ENCODE measurements at places on chromosomes 11 and 22.

GRCh38 chr11:121024989-121025388, 1.1 kb downstream of the TBCEL start:
- DNase-seq: no peak

DNA sequence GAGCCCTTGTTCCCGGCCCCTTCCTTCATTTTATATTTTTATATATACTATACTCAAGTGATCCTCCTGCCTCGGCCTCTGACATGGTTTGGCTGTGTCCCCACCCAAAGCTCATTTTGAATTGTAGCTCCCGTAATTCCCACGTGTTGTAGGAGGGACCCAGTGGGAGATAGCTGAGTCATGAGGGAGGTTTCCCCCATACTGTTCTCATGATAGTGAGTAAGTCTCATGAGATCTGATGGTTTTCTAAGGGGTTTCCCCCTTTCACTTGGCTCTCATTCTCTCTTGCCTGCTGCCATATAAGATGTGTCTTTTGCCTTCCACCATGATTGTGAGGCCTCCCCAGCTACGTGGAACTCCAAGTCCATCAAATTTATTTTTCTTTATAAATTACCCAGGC, 7.2 kb upstream of the ZNF280A start:
- DNase-seq: no peak

DNA sequence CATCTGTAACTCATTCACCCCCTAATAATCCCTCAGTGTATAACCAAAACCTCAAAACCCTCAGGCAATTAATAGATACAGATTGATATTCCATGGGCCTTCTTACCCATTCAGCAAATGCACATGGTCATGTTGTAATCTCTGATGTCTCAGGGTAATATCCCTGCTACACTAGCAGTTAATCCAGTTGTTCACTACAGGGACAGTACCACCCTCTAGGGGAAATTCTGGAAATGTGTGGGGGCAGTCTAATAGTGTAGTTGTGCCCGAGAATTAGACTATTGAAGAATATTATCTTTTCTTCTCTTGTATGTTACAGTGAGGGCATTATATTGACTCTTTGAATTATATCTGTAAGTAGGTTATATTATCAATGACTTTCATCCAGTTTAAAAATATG, 175.4 kb downstream of the CWF19L2 start:
- DNase-seq: no peak

DNA sequence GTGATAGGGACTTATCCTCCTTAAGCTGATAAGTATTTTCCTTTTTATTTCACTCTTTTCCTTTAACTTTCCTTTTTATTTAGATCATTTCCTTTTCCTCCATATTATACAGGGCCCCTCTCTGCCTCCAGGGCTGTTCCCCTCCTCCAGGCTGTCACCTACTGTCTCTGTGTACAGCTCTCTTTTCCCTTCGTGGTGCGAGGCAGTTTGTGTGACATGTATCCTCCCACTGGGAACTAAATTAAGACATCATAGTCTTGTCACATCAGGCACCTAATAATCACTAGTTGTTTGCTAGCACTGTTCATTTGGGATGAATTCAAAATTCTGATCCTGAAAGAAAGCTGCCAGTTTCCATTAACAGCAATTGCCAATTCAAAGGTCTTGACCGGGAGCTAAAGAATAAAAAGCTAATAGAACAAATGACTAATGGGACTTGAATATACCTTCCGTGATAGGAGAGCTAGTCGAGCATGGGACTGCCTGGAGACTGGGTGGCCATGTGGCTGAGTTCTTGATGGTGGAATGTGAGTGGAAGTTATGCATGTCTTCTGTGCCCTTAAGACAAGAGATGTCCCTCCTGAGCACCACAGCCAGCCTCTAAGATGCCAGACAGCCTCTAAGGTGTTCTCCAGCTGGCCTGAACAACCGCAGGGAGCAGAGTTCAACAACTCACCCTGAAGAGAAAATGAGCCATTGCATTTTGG, 77.7 kb upstream of the LRRC55 start:
- DNase-seq: no peak

- no peak for DNase-seq
Measured at GRCh38 chr11:15870911-15871310, 485.4 kb downstream of the SOX6 start.

GRCh38 chr11:66467756-66468155, 1.1 kb downstream of the PELI3 start:
- DNase-seq: no peak

DNA sequence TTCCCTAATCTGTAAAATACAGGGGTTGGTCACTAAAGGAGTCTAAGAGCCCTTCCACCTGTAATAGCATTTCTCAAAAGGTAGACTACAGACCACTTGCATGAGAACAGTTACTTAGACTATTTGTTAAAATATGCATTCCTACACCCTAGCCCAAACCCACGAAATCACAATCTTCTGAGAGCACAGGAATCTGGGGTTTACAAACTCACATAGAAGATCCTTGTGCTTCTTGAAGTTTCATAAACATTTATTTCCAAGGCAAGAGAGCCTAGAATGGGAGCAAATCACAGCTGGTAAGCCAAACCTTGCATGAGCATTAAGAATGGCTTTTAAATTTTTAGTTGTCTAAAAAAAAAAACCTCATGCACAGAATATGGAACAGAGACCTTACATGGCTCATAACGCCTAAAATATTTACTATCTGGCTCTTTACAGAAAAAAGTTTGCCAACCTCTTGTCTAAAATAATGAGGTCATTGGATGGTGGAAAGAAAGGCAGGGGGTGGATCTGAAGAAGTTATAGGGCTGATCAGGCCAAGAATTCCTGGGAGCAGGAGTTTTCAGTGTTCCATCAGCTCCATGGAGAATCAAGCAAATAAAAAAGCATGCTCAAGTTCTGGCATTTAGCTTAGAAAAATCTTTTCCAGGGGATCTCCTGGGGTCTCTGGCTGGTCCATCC, 133.4 kb downstream of the CCDC34 start:
- no peak for DNase-seq

GRCh38 chr11:118921929-118922744, 3.6 kb downstream of the BCL9L start:
- DNase-seq: no peak

GRCh38 chr11:65314501-65315203, at the start of gene CDC42EP2:
TSS of gene CDC42EP2 (plus strand) at chr11:65314866. CDS start at chr11:65320899, 6,033 bp downstream.
- no peak for DNase-seq

- DNase-seq: no peak
Measured at GRCh38 chr22:27537501-27537900, 264.1 kb downstream of the MN1 start.

Measured in NCI-H2081 treated with DMSO at 0.1 percent for 48 hours (cell line).